ENCODE measurements at places on chromosomes 4 and X.

GRCh38 chrX:101550362-101550750 is at the start of gene ARMCX1:
ARMCX1 (plus strand) TSS chrX:101550547; CDS start chrX:101552931, 2,384 bp downstream.
- peak; percentile 30 for DNase-seq

DNA sequence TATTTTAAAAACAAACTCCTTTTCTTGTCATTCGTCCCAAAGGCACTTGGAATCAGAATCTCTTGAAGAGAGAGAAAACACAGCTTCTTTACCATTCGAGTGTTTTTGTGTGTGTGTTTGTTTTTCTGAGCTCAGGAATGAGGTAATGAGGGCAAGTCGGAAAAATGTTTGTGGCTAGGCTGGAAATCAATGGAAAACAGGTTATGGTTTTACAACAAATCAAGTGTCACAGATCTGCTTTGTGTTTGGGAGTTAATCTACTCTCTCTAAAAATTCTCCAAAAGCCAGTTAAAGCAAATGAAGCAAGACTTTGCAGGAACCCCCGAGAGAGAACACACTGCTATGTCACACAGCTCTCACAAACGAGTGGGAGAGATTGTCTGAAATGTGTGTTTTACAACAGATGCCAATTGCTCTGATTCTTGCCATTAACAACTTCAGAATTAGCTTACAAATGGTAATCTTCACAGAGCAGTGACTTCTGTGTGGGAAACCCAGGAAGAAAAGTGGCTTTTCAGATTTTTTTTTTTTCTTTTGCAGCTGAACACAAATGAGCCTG is 264.1 kb downstream of the CBLL2 start:
- DNase-seq, result no peak

- DNase-seq, result no peak
Measured at GRCh38 chr4:121030131-121030530, 42.2 kb downstream of the NDNF start.

GRCh38 chr4:16413814-16414555 is 187.7 kb upstream of the TAPT1 start:
- DNase-seq, result no peak

DNA sequence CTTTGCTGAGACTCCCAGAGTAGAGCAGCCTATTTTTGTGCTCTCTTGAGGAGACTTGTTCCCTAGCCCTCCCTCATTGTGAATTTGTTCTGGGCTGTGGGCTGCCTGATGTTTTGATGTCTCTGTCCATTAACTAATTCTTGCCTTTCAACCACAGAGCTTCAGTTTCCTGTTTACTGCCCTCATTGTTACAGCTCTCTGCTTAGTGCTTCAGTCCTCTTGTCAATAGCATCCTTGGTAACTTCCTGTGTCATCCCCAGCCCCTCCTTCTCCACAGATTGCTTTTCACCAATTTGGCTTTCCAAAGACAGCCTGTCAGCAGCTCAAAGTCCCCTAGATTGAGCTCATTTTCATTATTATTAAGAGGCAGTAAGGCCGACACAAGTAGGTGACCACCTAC is 69.9 kb downstream of the COX7B2 start:
- no peak for DNase-seq

GRCh38 chr4:155442267-155443105 is 65.7 kb upstream of the MAP9 start:
- DNase-seq, result peak; percentile 61

DNA sequence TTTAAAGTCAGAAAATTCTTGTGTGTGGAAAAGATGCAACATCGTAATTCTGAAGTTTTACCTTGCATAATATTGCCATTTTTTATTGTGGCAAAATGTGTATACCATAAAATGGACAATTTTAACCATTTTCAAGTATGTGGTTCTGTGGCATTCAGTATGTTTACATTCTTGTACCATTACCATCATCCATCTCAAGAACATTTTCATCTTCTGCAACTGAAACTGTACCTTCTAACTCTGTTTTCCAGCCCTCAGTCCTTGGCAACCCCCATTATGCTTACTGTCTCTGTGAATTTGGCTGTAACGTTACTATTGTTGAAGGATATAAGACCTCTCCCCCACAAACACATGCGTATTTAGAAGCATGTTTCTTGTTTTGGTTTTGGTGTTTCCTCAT is 123.2 kb downstream of the BMPR1B start:
- DNase-seq, result no peak

DNA sequence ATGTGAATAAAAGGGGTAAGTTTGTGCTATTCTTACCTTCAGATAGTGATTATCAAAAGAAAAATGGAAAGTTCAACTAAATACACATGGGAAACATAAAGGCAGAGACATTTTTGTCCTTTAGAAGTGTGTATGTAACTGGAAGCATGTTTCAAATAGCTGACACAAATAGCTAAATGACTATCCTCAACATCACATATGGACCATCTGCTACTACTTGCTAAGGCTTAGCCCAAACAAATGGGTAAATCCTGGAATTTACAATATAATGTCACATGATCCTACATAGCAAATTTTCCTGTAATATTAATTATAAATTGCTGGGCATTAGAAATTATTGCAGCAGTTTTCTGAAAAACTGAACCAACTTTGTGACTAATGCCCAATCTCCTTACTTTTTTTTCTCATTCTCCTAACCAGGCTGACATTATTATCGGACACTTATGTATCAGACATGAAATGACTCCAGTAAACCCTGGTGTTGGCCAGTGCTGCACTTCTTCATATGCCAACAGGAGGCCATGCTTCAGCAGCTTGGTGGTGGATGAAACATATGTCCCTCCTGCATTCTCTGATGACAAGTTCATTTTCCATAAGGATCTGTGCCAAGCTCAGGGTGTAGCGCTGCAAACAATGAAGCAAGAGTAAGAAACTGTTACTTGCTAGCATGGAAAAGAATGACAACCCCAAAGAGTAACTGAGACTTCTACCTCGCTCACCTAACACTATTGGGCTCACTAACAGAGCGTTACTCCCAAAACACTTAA is 16.1 kb downstream of the AFP start:
- no peak for DNase-seq

GRCh38 chr4:43251841-43252240 is 359.3 kb downstream of the GRXCR1 start:
- DNase-seq, result no peak

GRCh38 chr4:146370841-146371240 is 150.9 kb downstream of the SLC10A7 start:
- DNase-seq, result no peak

DNA sequence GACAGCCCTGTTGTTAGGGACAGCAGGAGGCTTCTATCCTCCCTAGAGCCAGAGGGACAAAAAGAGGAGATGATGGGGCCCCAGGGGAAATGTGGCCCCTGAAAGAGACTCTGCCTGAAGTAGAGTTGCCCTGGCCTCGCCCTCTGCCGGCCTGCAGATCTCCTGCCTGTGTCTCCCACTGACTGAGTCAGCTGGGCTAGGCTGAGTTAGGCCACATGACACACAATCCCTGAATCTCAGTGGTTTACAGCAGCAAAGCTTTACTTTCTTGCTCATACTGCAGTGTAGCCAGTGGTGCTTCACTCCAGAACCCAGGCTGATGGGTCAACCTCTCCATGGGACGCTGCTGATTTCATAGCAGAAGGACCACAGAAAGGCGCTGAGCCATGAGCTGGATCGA is 23.5 kb downstream of the DRD5 start:
- no peak for DNase-seq

GRCh38 chrX:103697687-103698086 is 11.2 kb upstream of the MORF4L2 start:
- DNase-seq, result no peak

- no peak for DNase-seq
Measured at GRCh38 chrX:57596516-57596915, 4.7 kb downstream of the ZXDB start.

DNA sequence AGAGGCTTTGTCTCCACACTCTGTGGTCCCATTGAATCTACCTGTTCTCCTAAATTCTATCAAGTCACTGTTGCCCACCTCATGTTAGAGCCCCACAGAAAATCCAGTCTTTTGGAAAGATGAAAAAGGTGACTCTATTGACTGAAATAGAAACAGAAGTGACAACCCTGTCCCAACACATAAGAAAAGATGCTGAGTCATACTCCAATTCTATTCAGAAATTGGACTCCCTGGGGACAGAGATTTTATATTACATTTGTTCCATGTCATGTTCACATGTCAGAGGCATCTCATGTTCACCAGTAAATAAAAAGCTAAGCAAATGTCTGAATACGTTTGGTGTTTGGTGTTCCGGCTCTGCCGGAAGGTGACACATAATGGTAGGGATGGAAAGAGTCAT is 2.9 kb upstream of the GRPR start:
- no peak for DNase-seq

GRCh38 chr4:98542011-98542410 is 116.4 kb downstream of the TSPAN5 start:
- DNase-seq, result no peak

GRCh38 chrX:41457613-41458192 is 10.6 kb downstream of the NYX start:
- peak; percentile 29 for DNase-seq

DNA sequence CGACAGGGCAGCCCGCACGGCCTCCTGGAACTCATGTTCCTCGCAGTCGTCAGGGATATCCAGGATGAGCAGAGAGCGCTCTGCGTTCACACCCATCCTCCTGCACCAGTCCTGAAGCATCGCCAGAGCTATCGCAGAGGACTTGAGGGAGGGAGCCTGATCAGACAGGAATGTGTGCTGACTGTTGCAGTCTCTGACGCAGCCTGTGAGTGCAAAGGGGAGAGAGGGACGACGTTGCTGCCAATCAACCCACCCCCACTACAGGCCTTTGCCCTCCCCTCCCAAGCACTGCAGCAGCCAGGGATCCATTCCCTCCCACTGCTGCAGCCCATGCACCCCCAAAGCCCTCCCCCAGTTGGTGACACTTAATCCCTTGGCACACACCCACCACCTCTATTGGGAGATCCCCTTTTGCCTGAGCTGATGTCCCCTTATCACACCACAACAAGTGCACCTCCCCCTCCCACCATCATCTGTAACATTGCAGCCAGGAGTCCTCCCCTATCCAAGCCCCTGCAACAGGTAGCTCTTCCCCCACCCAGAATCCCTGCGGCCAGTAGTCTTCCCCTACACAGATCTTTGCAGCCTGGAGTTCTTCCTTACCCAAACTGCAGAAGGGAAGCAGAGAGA is 897 bp downstream of the PNMA6F start:
- no peak for DNase-seq

DNA sequence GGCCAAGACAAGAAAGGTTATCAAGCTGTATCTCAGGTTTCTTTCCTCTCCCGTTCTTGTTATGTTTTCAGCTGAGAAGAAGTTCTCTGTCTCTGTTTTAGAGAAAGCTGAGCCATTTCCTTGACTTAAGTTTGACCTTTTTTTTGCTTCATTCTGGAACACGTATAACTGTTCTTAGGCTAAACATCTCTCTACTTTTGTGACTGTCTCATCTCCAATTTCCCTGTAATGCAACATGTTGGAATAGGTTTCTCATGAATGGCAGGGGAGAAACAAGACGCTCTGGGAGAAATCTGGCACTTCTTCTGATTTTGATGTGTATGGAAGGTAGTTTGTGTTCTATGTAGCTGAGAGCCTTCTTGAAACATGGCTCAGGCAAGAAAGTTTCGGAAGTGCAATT is 36.2 kb upstream of the SFRP2 start:
- DNase-seq, result no peak

- DNase-seq, result peak; percentile 62
Measured at GRCh38 chrX:17860811-17861488, at the start of gene RAI2. RAI2 (minus strand) TSS chrX:17861298; CDS start chrX:17802010, 59,288 bp downstream.

GRCh38 chrX:108511721-108512120 is 72.1 kb downstream of the COL4A5 start:
- no peak for DNase-seq

- no peak for DNase-seq
Measured at GRCh38 chrX:10531927-10532326, 88.5 kb downstream of the MID1 start.

Measured in CD4-positive, alpha-beta T cell treated with Interleukin-17A for 4 hours (primary cell).